ENCODE measurements at places on chromosomes 2 and 18. TPM values are rescaled to one million over a fixed set of nuclear protein-coding genes. Genes with fewer than 3 reads are reported as not detected.

DNA sequence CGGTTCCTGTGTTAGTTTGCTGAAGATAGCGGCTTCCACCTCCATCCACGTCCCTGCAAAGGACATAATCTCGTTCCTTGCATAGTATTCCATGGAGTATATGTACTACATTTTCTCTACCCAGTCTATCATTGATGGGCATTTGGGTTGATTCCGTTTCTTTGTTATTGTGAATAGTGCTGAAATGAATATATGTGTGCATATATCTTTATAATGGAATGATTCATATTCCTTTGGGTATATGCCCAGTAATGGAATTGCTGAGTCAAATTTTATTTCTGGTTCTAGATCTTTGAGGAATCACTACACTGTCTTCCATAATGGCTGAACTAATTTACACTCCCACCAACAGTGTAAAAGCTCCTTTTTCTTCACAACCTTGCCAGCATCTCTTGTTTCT is 255.4 kb upstream of the CDH2 start:
- no peaks in the 10 kb centered on the region for H3K36me3 ChIP-seq
- H3K27ac ChIP-seq: no peak overlapping the region

DNA sequence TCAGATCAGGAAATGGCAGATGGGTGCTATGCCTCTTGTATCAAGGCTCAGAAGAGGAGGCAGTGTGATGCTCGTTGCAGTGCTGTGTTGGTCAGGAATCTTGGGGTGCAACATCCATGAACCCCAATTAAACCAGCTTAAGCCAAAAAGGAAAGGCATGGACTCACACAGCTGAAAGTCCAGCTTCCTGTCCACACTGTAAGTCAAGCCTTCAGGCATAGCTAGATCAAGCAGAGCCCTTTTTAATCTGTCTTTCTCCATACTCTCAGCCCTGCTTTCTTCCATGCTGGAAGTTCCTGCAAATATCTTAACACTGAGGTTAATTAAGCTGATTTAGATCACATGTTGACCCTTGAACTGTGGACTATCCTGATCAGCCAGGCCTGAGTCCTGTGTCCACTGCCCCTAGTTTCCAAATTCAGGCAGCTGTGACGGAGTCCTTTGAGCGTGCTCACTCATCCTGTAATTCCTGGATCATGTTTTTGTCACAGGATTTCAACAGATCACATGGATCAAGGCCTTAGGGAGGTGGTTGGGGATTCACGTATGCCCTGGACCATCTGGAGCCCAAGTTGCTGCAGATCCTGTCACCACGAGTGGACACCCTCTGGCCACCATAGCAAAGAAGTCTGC is 4.5 kb upstream of the C2orf74 start:
- H3K4me3 ChIP-seq: no peak overlapping the region
- no peak overlapping the region for H3K27ac ChIP-seq
- DNase-seq: no peak
- H3K36me3 ChIP-seq: peaks cover 15% of the 10 kb centered on the region
- H3K27me3 ChIP-seq: no peaks in the 10 kb centered on the region

DNA sequence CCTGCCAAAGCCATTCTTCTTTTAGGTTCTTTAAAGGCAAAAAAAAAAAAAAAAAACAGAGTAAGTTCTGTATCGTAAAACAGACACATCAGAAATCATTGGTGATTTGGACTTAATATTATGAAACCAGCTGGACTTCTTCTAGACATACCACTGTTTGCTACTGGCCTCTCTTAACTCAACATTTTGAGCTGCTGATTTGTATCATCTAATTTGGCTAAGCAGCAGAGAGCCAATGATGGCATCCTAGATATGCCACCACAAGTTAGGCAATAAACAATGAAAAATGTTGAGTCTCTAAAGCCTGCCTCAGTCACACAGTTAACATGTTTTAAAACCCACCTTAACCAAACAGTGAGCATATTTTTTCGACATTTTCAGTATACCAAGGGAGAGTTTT is 1034.3 kb upstream of the NXPH2 start:
- DNase-seq: no peak
- H3K27ac ChIP-seq: no peak overlapping the region
- no peaks in the 10 kb centered on the region for H3K4me1 ChIP-seq
- no peaks in the 10 kb centered on the region for H3K27me3 ChIP-seq
- no peak overlapping the region for H3K4me3 ChIP-seq
- H3K36me3 ChIP-seq: no peaks in the 10 kb centered on the region

TM4SF20 gene
- total RNA-seq: not detected

CD8B2 gene
- not detected for total RNA-seq

CHPF gene
- 67.5 TPM for total RNA-seq

TSGA10 gene
- total RNA-seq: 1.5 TPM
